Kidney (tissue), 22 donors: ENCODE measurements at places on chromosomes 7 and 10.

DNA sequence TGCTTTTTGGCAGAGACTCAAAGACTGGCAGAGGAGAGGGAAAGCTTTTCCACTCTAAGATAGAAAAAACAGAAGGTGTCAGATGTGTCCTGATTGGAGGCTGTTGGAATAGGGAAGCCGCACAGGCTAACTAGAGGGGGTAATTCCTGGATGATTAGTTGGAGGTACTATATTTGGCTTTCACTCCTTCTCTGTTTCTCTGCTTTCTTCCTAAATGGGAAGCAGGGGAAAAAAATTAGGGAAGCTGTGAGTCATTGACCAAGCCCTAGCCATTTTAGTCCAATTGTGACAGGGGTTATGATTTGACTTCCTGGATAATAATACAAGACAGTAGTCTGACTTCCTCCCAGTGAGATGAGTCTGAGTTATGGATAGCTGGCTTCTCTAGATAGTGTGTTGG is 475.2 kb upstream of the CELF2 start:
- DNase-seq, result no peak

DNA sequence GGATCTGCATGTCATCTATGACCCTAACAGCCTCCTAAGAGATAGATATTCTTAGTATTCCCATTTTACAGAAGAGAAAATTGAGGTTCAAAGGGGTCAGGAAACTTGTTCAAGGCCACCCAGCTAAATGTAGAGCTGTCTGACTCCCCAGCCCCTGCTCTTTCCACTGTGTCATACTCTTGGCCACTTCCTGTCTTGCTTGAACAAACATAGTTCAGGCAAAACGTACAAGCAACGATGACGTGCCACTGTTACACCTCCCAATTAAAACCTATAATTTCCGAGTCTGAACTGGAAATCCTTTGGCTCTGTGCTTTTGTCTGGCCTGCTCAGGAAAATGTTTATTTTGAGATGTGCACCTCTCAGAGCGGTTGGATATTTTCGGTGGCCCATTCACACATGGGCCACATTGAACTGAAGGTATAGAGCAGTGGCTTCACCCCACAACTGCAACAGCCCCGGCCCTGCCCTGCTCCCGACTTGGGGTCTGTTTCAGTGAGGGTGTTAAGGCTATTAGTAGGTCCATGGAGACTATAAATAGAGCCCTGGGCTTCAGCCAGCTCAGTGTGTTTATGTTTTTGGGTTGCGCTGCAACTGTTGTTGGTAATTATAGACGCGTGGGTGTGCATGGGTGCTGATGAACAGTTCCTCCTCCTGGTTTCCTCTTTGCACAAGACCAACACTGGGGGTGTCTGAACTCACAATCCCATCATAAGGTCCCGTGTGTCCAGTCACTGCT is 172.3 kb upstream of the ADO start:
- DNase-seq, result no peak

GRCh38 chr7:27115221-27116026 is 12.9 kb upstream of the HOXA2 start:
- peak; percentile 97 for DNase-seq

- no peak for DNase-seq
These were observed 3.4 kb downstream of the KCNH2 start for GRCh38 chr7:150974468-150975391.

DNA sequence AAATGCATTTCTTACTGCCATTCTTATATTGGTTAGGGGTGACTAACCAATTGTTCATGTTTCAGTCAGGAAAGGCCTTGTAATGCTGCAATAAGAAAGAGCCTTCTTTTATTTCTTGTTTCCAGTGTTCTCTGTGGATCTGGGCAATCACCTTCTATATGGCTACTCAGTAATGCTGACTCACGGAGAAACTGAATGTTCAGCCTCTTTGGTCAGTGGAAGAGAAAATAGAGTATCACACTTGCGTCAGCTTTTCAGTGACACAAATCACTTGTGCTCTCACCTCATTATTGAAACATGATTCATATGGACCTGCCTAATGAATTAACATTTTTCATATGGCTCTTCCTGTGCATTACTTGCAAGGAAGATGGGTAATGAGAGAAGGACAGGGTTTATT is 243.9 kb upstream of the POT1 start:
- no peak for DNase-seq

GRCh38 chr10:125144206-125144605 is 16.2 kb downstream of the CTBP2 start:
- DNase-seq, result no peak

- DNase-seq, result no peak
These were observed 579.1 kb downstream of the CCSER2 start for GRCh38 chr10:84907461-84908009.

- peak; percentile 27 for DNase-seq
These were observed 5.2 kb downstream of the ADCY1 start for GRCh38 chr7:45579391-45579801.

DNA sequence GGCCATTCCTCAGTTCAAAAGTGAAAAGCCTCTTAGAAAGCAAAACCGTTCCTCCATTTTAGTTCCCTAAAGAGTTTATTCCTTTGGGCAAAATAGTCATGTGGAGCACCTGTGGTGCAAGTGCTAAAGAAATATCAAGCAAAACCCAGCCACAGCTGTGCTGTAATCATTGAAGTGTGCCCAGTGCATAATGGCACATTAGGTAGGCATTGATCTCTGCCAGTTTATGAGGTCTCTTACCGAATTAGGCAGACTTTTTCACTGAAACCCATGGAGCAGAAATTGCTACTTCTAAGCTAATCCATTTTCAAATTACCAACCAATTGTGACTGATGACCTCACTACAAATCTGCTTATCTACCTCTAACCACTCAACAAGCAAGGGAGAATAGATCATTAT is 97.2 kb upstream of the SEMA3A start:
- DNase-seq, result no peak

GRCh38 chr7:80879849-80880248 is 39.0 kb downstream of the SEMA3C start:
- DNase-seq, result no peak

- no peak for DNase-seq
These were observed 141.1 kb upstream of the ITGB1 start for GRCh38 chr10:33098951-33099663.

GRCh38 chr7:110397927-110398660 is 692.8 kb upstream of the LRRN3 start:
- no peak for DNase-seq

DNA sequence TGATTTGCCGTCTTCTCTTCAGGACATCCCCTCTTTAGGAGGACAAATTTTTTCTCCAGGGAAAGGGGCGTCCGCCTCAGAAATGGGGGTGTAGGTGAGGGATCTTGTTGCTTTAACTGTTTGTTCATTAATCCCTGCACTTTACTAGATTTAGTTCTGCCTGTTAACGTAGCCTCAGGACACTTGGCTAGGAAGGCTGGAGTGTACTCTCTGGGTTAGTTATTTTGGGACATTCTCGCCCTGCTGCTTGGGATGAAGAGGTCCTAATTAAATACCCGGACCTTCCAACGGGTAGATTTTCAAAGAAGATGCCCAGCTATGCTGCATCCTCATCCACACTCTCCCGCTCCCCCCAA is 552 bp upstream of the ZNF365 start:
- no peak for DNase-seq

DNA sequence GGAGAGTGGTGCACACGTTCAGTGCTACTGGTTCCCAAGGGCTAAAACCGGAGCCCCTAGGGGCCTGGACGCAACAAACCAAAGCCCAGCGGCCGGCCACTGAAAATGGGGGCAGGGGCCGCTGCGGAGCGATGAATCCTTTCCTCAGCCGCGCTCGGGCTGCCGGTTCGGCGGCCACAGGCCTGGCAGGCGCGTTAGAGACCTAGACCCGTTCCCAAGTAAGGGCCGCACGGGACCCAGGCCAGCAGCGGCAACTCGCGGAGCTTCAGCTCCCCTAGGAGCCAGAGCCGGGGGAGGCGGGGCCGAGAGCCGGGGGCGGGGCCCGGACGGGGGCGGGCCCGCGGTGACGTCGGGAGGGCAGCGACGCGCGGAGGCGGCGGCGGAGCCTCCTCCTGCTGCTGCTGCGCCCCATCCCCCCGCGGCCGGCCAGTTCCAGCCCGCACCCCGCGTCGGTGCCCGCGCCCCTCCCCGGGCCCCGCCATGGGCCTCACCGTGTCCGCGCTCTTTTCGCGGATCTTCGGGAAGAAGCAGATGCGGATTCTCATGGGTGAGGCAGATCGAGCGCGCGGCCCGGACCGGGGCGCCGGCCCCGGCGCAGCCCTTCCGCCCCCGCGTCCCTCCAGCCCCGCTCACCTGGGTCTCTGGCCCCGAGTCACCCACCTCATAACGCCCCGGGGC is at the start of gene ARF5:
TSS of gene ARF5 (plus strand) at position 393 of the 678 bp plus-strand sequence. CDS start at position 481, 88 bp downstream.
- peak; percentile 96 for DNase-seq

- DNase-seq, result no peak
These were observed 142.6 kb upstream of the ASAH2 start for GRCh38 chr10:50393784-50394467.

DNA sequence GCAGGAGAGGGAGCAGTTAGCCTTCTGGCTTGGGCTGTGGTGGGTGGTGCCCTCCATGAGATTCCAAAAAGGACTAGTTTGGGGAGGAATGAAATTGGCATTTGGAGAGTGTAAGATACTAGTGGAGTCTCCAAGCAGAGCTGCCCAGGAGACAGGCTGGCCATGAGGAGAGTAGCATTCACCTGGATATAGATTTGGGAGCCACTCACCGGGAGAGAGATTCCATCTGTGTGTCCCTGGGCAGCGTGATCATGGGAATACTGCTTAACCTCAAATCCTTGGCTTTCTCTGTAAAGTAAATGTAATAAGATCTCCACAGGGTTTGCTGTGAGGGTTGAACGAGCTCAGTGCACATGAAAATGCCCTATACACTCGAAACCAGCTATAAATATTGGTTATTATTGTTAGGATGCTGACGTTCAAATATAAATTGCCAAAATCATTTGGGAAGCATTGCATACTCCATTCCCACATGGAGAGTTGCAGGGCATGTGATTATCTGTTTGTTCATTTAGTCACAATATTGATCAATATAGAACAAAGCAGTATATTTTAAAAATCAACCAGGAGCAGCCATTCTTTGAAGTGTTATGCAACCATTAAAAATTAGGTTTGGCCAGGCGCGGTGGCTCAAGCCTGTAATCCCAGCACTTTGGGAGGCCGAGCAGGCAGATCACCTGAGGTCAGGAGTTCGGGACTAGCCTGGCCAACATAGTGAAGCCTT is 143.7 kb downstream of the CUX1 start:
- no peak for DNase-seq

GRCh38 chr7:69739931-69740431 is 141.7 kb downstream of the AUTS2 start:
- DNase-seq, result no peak

GRCh38 chr10:62079885-62080559 is 178.5 kb downstream of the ARID5B start:
- DNase-seq, result no peak

GRCh38 chr7:93203496-93203895 is 22.8 kb downstream of the HEPACAM2 start:
- DNase-seq, result no peak

- DNase-seq, result no peak
These were observed 1235.3 kb downstream of the GATA3 start for GRCh38 chr10:9289811-9290210.

GRCh38 chr10:73537288-73537687 is 41.5 kb upstream of the PPP3CB start:
- no peak for DNase-seq

GRCh38 chr7:37342688-37343471 is 105.8 kb downstream of the ELMO1 start:
- no peak for DNase-seq

DNA sequence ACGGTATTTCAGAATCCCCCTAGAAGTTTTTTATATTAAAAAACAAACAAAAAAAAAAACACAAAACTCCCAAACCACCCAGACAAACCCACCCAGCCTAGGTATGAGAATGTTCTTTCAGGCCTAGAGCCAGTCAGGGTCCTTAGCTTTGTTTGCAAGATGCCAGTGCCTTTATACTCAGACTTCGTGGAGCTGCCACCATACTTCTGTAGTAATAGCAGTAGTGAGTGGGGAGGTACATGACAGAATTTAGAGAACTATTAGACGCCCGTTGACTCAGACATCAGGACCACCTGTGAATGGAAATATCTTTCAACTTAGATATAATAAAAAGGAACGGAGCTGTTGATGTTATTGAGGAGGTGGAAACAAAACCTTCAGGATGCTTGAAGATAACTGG is 138.2 kb upstream of the MKLN1 start:
- DNase-seq, result no peak

DNA sequence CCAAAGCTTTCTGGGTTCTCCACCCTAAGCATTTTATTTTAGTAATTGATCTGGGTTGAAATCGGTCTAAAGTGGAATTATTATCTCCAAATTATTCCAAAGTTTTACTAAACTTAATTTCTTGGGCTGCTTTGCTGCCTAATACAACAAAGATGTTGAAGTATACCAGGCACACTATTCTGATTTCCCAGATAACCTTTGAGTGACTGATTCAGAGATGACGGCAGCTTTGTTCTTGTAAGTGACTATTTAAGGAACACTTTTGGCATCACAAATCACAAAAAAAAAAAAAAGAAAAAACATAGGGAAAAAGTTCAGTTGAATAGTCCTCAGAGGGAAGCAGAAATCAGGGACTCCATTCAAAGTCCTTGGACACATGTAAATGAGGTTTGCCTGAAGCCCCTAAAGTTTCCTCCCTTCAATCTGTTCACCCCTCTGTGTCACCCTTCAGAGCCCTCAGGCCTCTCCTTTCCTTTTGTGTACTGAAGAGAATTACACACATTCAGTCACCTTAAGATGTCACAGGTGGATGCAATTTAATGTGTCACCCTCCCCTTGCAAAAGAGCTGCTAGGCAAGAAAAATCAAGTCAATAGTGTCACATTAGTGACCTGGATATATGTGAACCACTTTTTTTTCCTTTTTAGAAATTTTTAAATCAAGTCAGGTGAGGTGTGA is 81.5 kb downstream of the RTKN2 start:
- DNase-seq, result no peak

GRCh38 chr10:27390681-27391080 is 113.4 kb upstream of the RAB18 start:
- DNase-seq, result no peak

DNA sequence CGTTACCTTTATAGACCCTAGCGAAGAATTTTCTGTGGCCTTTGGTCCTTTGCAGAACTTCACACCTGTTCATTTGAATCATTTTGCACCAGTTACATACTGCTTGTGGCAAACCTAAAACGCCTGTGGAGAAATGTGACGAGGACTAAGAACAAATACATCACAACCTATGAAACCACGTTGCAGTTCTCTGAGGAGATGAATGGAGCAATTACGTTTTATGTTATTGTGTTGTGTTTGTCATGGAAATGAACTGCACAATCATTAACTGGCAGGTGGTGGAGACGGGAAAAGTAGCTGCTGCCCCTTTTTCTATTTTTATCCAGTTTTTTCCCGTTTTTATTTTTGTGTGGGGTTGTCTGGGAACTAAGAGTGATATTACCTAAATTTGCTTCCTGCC is 505.5 kb downstream of the SDK1 start:
- DNase-seq, result no peak
